ENCODE measurements at places on chromosomes 2 and 18.

- DNase-seq, result no peak
These were observed 49.2 kb downstream of the PLB1 start for GRCh38 chr2:28544922-28545589.

GRCh38 chr2:30956995-30957394 lies 149.7 kb upstream of the CAPN13 start:
- DNase-seq, result no peak

DNA sequence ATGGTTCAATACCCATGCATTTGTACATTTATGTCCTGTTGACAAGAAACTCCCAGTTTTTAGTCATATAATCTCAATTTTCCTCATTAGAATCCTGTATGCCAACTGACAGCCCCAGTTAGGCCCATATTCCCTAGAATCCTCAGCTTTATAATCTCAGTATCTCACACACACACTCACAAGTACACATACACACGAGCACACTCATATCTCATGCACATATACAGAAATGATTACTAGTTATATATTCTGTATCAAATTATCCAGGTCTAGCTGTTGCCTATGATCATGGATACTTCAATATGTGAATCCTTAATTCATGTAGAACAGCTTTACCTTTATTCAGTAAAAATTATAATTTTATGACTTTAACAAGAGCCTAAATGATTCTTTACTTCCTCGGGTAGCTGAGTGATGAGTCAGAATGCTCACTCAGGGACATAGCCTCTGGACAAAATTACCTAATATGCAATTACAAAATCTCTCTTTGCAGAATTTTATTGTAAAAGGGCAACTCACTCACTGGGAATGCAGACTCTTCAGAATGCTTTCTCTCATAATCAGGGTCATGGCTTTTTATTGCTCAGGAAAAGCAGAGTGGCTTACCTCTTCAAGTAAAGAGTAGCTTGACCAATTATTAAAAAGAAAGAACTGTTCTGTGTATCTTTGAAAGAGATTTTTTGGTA lies 193.6 kb upstream of the PIK3C3 start:
- DNase-seq, result no peak

DNA sequence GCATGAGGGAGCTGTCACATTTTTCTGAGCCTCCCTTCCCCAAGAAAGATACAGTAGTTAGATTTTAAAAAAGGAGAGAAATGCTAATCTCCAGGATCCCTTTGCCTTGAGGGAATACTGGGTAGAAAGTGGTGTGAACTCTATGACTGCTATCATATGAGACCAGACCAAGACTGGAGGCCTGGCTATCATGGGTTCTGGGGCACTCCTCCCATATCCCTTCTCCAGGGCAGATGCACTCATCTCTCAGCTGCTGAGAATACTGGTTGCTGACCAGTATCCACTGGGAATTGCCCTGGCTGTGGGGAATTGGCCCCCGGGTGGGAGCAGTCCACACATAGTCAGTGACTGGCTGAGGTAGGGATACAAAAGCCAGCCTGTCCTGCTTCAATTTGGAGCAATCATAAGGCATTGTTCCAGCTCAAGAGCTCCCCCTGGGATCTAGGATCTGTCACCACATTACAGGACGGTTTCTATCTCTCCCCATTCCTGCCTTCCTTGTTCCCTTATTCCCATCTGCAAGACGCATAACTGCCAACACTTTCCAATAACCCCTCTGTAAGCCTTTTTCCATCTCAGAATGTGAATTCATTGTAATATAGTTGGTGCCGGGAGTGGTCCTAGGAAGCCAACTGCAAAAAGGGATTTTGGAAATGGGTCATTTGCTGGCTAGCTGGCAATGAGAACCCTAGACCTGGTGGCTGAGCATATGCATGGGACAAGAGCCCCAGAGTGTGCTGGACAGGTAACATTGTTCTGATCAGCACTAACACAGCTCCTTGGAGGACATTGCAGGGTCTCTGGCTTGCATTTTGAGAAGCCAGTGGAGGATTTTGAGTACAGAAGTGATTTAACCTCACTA lies 35.4 kb upstream of the REEP1 start:
- DNase-seq, result peak; percentile 25

DNA sequence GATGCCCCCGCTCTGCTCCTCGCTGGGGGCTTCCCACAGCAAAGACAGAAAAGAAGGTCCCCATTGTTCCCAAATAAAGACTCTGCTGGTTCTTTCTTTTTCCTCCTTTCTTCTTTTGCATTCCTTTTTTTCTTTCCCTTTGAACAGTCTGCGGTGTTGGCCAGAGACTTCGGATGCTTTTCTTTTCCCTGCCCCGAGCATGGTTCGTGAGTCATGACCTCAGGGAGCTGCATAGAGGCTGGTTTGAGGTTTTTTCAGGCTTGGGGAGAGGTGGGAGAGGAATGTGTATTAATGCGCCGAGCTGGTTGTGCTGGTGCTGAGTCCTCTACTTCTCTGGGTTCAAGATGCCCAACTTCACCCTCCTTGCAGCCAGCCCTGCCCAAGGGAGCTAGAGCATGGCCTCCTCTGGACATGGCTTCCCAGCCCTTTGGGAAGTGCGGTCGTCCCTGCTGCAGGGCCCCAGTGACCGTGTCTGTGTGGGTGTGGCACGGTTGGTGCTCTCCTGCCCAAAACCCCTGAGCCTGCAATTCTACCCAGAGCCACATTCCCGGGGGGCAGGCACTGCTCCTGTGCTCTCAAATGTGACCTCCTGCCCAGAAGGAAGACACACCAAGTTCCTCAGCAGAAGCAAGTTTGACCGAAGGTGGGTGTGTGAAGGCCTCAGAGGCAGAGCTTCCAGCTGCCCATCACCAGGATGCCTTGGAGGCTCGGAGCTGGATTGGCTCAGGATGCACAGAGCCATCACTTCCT lies 9.0 kb upstream of the ARHGEF4 start:
- DNase-seq, result no peak
